Mesothelial cell of epicardium (in vitro differentiated cells): ENCODE measurements at places on chromosomes 13 and 19.

DNA sequence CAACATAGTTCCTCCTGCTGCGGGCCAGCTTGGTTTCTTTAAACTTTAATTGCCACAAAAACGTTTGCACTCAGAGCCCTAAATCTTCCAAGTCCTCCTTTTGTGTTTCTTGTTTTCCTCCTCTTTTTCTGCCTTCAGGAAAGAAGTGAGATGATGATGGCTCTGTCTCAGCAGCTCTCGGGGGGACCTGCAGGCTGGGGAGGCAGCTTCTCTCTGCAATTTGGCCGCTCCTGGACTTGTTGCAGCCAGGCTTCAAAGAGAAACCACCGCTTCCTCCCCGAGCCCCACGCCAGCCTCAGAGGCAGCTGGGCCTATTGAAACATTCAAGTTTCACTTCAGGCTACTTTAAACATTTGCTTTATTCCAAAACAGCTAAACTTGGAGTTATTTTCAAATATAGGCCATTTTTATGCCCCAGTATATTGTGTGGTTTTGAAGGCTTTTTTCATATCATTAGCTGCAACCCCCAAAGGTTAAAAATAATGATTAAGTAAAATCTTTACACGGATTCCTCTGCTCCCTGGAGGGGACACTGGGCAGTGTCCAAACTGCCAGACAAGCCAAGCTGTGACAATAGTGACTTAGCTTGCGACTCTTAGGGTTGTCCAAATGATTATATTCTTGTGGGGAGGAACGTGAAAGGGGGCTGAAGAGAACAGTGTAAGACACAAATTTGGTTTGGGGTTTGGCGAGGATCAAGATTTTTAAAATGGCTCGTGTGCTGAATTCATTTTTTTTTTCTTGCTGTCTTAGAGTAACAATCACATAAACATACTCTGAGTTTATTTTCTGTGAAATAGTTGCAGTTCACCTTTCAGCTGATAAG is 330.8 kb downstream of the DLEU7 start:
- H3K27me3 ChIP-seq: no peaks in the 10 kb centered on the region
- peaks cover 13% of the 10 kb centered on the region for H3K4me1 ChIP-seq
- H3K27ac ChIP-seq: no peak overlapping the region
- H3K36me3 ChIP-seq: peaks cover 3% of the 10 kb centered on the region

DNA sequence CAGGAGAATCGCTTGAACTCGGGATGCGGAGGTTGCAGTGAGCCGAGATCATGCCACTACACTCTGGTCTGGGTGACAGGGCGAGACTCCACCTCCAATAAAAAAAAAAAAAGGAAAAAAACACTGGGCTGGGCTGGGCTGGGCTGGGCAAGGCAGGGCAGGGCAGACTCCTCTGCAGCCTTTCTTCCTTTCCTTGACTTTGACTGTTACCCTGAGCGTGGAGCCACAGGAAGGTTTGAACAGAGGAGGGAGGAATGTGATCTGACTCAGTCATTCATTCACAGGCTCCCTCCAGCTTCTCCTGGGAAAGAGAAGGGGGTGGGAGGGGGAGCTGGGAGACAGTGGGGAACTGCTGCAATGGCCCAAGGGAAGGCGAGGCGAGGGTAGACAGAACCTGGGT is 2.7 kb upstream of the ACTN4 start:
- peaks cover 11% of the 10 kb centered on the region for H3K4me1 ChIP-seq
- no peaks in the 10 kb centered on the region for H3K27me3 ChIP-seq
- H3K27ac ChIP-seq: no peak overlapping the region
- DNase-seq: no peak

DNA sequence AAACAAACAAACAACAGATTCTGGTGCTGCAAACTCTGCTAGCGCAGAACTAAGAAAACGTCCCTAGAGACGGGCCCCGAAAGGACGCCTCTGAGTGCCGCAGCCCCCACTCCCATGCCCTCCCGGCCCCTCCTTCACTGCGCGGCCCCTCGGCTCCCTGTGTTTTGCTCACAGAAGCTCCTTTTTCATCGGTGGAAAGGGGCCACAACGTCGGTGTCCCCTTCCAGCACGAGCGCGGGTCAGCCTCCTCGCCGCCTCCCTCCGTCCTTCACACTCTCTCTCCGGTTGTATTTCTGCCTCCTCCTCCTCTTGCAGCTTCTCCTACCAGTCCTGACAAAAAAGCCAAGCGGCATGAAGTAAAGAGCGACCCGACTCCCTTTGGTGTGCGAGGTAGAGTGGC is 14.8 kb upstream of the F7 start:
- peaks cover 3% of the 10 kb centered on the region for H3K4me1 ChIP-seq
- H3K27me3 ChIP-seq: no peaks in the 10 kb centered on the region
- H3K27ac ChIP-seq: no peak overlapping the region
- DNase-seq: no peak

DNA sequence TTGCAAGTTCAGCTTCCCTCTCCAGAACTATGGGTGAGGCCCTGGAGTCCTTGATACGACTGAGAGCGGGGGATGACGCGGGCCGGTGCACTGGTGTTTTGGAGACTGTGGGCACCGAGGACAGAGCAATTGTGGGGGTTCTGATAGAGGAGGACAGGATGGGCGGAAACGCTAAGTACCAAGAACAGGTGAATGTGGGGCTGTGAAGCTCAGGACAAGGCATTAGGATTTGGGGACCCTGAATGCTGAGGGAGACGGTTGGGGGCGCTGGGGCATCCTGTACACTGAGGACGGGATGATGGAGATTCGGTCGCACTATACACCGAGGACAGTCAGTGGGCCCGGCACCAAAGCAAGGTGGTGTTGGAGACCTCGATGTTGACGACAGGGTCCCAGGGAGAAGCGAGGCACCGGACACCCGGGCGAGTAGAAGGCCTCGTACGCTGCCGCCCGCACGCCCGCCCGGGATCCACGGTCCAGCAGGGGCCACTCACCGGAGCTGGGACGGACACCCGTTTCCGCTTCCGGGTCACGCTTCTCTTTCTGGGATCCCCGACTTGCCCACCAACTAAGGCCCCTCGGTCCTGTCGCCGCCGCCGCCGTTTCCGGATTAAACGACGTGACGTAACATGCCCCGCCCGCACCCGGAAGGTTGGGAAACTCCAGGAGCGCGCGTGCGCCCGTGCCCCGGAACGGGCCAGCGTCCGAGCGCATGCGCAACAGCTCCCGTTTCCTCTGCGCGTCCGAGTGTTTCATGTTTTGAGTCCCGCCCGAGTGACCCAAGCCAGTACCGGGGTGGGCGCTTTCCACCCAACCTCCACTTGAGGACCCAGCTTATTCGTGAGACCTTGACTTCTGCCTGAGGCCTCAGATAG is at the start of gene CHMP2A:
TSS of gene CHMP2A (minus strand) at position 612 of the 875 bp plus-strand sequence. CDS start 893 bp downstream, outside the sequence.
- peaks cover 46% of the 10 kb centered on the region for H3K4me1 ChIP-seq
- DNase-seq: peak; percentile 99
- peaks cover 28% of the 10 kb centered on the region for H3K36me3 ChIP-seq

DNA sequence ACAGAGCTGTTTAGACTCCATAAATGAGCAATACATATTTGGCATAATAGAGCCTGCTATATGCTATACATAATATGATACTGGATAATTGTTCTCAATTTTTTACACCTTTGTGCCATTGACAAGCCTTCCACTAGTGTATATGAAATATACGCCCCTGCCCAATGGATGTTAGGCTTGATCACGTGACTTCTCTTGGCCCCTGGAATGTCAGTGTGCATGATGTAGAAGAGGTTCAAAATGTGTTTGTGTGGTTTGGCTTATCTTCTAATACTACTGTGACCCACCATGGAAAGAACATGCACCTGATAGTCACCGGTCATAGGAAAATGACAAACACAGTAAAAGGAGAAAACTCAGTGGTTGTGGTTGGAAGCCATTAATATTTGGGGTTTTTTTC is 479.4 kb downstream of the PCDH20 start:
- H3K4me3 ChIP-seq: no peak overlapping the region
- H3K27ac ChIP-seq: no peak overlapping the region
- H3K27me3 ChIP-seq: no peaks in the 10 kb centered on the region
- DNase-seq: no peak
- no peaks in the 10 kb centered on the region for H3K36me3 ChIP-seq
- no peaks in the 10 kb centered on the region for H3K4me1 ChIP-seq

DNA sequence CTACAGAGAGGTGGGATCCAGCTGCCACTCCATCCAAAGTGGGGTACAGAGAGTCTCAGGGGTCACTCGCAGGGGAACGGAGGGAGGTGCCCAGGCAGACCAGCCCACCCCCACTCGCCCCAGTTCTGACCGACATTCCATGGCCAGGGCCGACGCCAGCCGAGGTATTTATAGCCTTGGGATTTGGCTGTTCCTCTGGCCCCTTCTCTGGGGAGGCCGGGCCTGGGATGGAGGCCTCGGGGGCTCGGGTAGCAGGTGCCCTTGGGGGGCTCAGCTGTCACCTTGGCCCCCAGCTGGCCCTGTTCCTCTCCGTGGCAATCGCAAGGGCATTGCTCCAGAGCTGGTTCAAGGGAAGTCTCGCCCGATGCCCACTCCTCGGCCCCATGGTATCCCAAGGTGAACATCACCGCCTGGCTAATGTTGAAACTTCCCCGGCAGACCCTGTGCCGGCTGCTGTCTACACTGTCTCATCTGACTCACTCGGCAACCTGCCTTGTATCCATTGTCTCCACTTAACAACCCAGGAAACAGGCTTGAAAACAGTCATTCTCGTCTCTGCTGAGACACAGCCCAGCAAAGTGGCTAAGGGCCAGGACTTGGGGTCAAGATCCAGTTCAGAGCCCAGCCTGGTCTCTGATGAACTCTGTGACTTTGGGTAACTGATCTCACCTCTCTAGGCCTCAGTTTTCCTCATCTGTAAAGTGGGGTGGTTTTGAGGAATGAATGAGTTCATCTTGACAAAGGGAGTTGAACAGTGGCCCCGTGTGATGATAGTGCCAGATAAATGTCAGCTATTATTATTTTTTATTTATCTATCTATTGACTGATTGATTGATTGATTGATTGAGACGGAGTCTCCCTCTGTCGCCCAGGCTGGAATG is 9.7 kb downstream of the PRKACA start:
- H3K4me3 ChIP-seq: no peak overlapping the region
- peaks cover 6% of the 10 kb centered on the region for H3K4me1 ChIP-seq
- H3K27me3 ChIP-seq: no peaks in the 10 kb centered on the region
- peaks cover 5% of the 10 kb centered on the region for H3K36me3 ChIP-seq
- no peak for DNase-seq
